ENCODE measurements at places on chromosomes 13 and 19.

GRCh38 chr19:15636026-15636425 is 4.7 kb upstream of the CYP4F3 start:
- no peak for DNase-seq

- DNase-seq: no peak
Observed at GRCh38 chr19:17775991-17776803, 18.7 kb upstream of the B3GNT3 start.

DNA sequence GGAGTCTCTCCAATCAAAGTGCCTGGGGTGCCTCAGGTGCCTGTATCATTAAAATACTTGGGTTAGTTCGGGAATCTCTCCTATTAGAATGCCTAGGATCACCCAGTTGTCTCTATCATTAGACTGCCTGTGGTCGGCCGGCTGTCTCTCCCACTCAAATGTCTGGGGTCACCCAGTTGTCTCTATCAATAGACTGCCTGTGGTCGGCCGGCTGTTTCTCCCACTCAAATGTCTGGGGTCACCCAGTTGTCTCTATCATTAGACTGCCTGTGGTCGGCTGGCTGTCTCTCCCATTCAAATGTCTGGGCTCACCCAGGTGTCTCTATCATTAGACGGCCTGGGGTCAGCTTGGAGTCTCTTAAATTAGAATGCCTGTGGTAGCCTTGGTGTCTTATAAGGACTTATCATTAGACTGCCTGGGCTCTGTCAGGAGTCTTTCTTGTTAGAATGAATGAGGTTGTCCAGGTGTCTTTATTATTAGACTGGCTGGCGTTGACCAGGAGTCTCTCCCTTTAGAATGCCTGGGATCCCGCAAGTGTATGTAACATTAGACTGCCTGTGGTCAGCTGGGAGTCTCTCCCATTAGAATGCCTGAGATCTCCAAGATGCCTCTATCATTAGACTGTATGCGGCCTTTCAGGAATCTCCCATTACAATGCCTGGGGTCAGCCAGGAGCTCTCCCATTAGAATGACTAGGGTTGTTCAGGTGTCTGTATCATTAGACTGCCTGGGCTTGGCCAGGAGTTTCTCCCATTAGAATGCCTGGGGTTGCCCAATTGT is 1555.5 kb downstream of the UQCRFS1 start:
- no peak for DNase-seq

DNA sequence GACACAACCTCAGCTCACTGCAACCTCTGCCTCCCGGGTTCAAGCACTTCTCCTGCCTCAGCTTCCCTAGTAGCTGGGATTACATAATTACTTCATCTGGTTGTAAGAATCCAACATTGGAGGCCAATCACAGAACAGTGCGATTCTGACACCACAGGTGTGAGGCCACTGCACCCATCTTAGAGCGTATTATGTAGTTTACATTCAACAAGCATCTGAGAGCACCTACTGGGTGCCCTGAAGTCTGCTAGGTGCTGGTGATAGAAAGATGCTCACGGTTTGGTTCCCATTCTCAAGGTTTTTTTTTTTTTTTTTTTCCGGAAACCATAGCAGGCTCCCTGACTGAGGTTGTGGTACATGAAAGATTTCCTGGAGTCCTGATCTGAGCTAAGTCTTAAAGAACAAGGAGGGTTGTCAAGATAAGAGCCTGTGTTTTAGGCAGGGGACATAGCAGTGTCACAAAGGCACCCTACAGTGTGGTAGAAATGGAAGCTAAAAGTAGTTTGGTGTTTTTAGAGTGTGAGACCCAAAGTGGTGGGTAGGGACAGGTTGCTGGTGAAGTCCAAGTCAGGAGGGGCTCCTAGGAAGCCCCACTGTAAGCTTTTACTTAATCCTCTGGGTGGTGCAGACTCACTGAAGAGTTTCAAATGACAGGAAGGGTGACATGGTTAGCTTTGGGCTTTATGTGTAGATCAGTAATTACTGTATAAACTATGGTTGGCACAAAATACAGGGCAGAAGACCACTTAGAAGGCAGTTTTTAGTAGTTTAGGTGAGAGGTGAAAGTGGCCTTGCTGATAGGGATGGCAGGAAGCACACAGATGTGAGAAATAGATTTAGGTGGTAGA is 15.2 kb downstream of the SAE1 start:
- no peak for DNase-seq

GRCh38 chr13:95276037-95276505 is 25.2 kb downstream of the ABCC4 start:
- DNase-seq: no peak

GRCh38 chr13:27383104-27383921 is 41.1 kb upstream of the GTF3A start:
- DNase-seq: peak; percentile 67

DNA sequence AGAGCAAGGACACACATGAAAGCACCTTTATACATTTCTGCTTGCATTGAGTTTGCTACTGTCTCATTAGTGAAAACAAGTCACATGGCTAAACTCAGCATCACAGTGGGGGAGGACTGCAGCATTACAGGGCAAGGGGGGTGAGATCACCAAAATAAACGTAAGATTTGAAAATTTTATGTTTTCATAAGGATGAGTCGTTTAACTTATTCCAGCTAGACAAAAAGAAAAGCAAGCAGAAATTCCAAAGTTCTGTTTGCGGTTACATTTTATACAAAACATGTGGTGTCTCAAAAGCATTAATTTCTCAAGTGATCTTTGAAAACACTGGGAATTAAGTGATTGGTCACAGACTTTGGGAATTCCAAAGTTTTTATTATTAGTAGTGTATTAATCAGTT is 261.4 kb upstream of the RXFP2 start:
- no peak for DNase-seq

- no peak for DNase-seq
Observed at GRCh38 chr19:18869781-18870530, 26.0 kb downstream of the CERS1 start.

DNA sequence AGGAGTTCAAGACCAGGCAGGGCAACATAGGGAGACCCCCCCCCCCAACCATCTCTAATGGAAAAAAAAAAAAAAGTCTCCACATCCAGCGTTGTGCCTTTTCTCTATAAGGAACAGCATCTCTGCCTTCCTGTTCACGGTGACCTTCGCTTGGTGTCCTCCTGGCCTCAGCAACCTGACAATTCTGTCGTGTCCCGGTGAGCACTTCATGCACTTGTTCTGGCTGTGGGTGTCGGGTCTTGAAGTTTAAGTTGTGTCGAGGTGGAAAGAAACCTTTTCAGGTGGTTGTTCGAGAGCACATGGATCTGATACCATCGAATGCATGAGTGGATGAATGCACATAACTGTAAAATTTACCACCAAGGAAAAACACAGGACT is 594 bp downstream of the ZNF559 start:
- no peak for DNase-seq

Measured in HepG2 (cell line).